ENCODE measurements at places on chromosomes 12 and 14. TPM values are rescaled to one million over a fixed set of nuclear protein-coding genes. Genes with fewer than 3 reads are reported as not detected.

The OAS2 gene
- 14.0 TPM for total RNA-seq

DNA sequence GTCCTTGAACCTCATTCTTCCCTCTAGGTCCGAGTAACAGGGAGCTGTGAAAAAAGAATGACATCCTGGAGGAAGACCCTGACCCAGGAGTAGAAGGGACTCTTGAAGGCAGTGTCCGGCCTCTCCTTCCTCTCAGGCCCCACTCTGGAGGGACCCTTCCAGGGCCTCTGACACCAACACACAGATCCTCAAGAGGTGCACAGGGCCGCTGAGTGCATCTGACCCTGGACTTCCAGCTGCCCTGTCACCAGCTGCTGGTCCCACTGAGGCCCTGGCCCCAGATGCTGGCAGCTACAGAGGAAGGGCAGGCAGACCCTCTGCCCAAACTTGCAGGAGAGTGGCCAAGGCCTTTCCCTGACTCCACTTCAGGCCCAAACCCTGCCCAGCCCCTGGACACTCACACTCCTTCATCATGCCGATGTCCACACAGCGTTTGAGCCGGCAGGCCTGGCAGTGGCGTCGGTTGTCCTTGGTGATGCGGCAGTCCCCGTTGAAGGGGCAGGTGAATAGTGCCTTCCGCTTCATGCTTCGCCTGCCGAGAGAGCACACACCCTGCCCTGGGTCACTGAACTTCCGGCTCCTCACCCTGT is 40.1 kb downstream of the VDR start:
- DNase-seq, result no peak

GRCh38 chr12:19529951-19530636 is 90.8 kb downstream of the AEBP2 start:
- no peak for DNase-seq

- no peak for DNase-seq
Measured at GRCh38 chr12:21459474-21459873, 22.0 kb downstream of the PYROXD1 start.

The TAS2R9 gene
- 0.37 TPM for total RNA-seq

The LUM gene
- total RNA-seq, result 2,635 TPM

The ABHD4 gene
- 13.1 TPM for total RNA-seq

The BDKRB2 gene
- 10.5 TPM for total RNA-seq

GRCh38 chr12:110135806-110136205 is 11.6 kb downstream of the IFT81 start:
- no peak for DNase-seq

The SERPINA4 gene
- total RNA-seq, result not detected

The PROX2 gene
- total RNA-seq, result not detected

DNA sequence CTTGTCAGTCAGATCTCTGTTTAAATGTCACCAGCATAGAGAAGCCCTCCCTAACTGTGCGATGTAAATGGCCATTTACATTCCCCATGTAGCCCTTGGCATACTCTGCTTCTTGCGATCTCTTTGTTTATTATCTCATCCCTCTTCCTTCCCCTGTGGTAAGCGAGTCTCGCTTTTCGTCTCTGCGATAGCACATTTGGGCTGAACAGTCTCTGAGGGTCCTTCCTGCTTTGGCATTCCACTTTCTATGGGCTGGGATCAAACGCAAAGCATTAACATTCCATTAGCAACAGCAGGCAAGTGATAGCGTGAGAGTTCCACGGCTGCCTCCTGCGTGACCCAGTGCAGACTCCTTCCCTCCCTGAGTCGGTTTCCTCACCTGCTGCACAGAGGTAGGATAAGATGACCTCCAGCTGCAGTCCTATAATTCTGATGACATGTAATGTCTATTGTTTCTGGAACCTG is 61.4 kb upstream of the TUNAR start:
- no peak for DNase-seq

DNA sequence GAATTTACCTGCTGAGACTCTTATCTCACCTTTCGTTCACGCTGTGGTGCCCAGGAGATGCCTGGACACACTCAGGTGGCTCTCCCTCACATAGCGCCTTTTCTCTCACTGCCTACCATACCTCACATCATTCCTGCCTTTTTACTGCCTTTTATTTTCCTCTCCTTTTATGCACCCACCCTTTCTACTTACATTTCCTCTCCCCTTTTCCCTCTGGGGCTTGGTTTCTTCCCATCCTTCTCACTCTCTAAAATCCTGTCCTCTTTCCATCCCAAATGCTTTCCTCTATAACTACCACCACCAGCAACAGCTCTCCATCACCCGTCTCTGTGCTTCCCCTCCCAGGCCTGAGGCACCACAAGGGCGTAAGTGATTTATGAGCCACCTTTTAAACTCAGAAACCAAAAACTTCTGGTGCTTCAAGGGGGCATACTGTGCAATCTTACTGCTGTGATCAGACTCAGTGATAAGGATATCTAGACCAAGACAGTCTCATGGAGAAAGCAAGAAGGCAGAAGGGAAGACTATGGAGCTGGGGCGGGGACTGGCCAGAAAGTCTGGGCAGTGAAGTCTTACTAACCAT is 32.7 kb upstream of the SMUG1 start:
- DNase-seq, result no peak

DNA sequence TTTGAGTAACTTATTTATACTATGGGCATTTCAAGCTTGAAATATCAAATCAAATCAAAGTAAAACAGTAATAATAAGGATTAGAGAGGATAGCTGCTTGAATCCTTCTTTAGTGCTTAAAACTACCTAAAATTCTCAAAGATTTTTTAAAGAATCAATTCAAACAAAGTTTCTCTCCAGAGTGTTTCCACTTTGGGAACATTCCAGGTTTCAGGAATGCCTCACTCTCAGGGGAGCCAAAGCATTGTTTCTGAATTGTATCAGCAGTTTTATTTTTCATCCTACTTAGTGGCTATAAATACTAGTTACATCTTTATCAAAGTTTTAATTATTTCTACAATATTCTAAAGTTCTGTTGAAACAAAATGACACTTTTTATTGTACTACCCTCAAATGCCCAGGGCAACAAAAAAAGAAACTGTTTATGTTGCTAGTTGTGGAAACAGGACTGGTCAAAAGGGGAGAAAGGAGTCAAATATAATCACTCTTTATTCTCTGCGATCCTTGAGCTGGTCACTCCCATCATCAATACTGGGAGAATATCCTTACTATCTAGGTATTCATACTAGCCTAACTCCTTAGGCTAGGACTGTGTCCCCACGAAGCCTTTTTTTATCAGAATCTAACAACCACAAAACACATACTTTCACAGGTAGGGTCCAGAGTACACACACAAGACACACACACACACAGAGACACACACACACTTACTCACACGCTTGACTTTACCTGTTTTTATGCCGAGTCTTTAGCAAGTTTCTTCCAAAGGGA is 598 bp downstream of the RASSF9 start:
- no peak for DNase-seq

- DNase-seq, result no peak
Measured at GRCh38 chr12:40561395-40561966, 130.8 kb upstream of the CNTN1 start.

DNA sequence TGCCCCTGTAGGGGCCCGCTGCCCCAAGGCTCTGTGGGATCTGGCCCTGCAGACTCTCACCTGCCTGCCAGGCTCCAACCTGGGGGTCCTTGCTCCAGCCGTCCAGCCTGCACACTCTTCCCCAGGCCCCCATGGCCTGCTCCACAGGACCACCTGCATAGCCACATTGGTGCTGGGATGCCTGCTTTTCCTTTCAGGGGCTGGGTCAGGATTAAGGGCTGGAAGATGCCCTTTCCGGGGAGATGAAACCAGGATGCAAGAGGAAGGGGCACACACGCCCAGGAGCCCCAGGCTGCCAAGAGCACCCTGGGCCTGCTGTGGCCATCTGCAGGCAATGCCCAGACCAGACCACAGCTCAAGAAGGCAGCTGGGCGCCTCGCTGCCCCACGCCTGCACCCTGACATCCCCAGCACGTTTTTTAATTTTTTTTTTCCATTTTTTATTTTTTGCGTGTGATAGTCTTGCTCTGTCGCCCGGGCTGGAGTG is 15.0 kb downstream of the BAG5 start:
- DNase-seq, result no peak

DNA sequence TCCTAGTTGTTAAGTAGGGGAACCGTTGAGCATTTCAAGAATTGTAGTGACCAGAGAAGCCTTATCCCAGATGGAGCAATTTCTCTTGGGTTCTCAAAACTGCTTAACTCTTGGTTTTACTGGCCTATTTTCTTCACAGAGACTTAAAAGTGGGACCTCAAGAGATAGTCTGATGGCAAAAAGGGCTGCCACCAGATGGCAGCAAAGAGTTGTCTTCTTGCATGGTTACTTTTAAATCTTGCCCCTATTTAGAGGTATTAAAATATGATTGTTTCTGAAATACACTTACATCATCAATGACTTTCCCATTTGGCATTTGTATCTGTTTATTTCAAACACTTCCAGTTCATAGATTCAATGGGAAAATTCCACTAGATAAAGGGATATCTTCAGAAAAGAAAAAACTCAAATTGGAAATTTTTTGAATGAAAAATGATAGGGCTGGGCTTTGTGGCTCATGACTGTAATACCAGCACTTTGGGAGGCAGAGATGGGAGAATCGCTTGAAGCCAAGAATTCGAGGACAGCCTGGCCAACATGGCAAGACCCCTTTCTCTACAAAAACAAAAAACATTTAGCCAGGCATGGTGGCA is 69.9 kb upstream of the CNTN1 start:
- DNase-seq, result no peak

The GLIPR1L1 gene
- total RNA-seq, result not detected

DNA sequence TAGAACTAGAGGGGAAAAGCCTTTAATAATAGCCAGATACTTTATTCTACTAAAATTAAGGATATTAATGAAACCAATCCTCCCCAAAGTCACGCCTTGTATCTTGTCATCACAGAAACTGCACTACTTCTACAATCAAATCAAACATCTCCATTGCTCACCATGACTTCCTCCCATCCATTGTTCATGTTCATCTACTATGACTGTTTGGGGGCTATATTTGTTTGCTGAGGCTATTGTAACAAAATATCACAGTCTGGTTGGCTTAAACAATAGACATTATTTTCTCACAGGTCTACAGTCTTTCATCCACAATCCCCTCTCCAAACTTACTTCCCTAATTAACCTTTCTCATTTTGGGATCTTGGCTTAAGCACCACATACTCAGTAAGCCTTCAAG is 193.6 kb upstream of the FSCB start:
- DNase-seq, result no peak

The GYS2 gene
- not detected for total RNA-seq

The KRT73 gene
- 0.11 TPM for total RNA-seq

The SELPLG gene
- 3.6 TPM for total RNA-seq

The GDF3 gene
- total RNA-seq, result not detected

DNA sequence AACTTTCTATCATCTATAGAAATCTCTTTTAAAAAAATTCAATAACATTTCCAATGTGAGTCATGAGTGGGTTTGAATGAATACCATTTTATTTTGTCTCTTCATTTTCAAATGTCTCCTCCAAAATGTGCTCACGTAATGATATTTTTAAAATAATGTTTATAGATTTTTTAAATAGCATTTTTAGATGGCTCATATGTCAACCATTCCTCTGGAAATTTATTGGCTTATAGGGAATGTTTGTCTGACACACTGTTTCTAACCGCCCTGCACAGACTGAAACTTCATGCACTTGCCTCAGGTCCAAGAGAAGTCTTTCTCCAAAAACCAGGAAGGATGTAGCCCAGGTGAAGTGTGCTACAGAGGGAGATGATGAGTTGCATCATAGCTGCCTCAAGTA is 88.8 kb upstream of the PLEKHG7 start:
- DNase-seq, result no peak

- no peak for DNase-seq
Measured at GRCh38 chr12:87943762-87944161, 85.4 kb downstream of the C12orf50 start.

The IRF2BPL gene
- total RNA-seq, result 26.4 TPM

DNA sequence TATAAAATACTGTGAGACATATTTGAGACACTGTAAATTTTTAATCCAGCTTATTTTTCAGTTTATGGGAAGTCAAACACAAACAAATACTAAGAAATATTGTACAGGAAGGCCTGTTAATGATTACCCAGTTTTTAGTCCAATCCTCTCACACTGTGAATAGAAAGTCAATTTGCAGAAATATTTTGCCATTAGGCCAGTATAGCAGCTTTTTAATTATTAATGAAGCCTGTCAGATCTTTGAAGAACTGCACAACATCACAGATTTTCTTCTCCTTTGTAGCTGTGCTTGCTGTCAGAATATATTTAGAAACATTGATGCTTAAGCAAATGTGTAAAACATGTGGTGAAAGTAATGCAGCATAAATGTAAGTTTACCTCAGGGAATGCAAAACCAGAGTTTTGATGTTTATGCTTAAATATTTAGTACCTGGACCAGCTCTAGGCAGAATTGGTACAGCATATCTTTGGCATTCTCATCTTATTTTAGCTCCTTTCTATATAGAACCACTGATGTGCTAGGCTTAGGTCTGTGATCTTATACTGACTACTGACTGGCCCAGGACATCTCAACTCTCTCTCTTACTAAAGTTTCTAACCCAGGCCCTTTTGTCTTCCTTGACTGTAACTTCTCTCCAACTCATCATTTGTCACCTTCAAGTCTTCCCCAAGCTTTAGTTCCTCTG is 230.8 kb upstream of the NAV3 start:
- DNase-seq, result no peak

- no peak for DNase-seq
Measured at GRCh38 chr14:75198291-75198933, 22.0 kb upstream of the TMED10 start.

- DNase-seq, result no peak
Measured at GRCh38 chr12:132783917-132784531, 22.4 kb upstream of the ANKLE2 start.

- DNase-seq, result no peak
Measured at GRCh38 chr14:44959538-44959937, 2.2 kb downstream of the KLHL28 start.

The ASCL1 gene
- 0.32 TPM for total RNA-seq

The TAS2R50 gene
- total RNA-seq, result 20.0 TPM

DNA sequence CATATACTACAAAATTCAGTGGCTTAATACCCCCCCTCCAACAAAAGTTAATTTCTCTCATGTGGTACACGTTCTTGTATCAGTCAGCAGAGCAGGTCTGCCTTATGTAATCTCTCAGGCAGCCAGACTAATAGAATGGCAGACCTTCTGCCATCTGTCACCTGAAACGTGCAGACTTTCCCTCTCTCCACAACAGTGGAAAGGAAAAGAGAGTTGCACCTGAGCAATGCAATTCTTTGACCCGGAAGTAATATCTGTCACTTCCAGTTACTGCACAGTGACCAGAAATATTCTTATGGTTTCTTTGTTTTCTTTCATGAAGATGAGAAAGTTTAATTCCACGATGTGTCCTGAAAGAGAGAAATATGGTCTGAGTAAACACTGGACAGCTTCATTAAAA is 14.4 kb downstream of the KERA start:
- no peak for DNase-seq

All from urinary bladder (tissue), 4 donors.